ENCODE measurements at places on chromosomes 4 and X. TPM values are rescaled to one million over a fixed set of nuclear protein-coding genes. Genes with fewer than 3 reads are reported as not detected.

Gene FGB
- polyA plus RNA-seq, result not detected

Gene BMP3
- polyA plus RNA-seq, result not detected

Gene UGT2A1
- not detected for polyA plus RNA-seq

Gene PRICKLE3
- 1.3 TPM for polyA plus RNA-seq

Gene SEC31A
- 101 TPM for polyA plus RNA-seq

Gene BST1
- 0.35 TPM for polyA plus RNA-seq

Gene XAGE1B
- not detected for polyA plus RNA-seq

Gene HTN1
- not detected for polyA plus RNA-seq

Gene FATE1
- polyA plus RNA-seq, result not detected

Gene F8
- 2.7 TPM for polyA plus RNA-seq

Gene TMEM31
- polyA plus RNA-seq, result not detected

Gene KLHL4
- polyA plus RNA-seq, result not detected

Gene PHEX
- polyA plus RNA-seq, result not detected

Gene FAM149A
- not detected for polyA plus RNA-seq

Gene DMRTC1B
- polyA plus RNA-seq, result 2.7 TPM

Gene PNMA5
- polyA plus RNA-seq, result not detected

Gene RTL9
- not detected for polyA plus RNA-seq

Gene UGT2B15
- polyA plus RNA-seq, result not detected

Gene DCLK2
- 0.20 TPM for polyA plus RNA-seq

Gene NAA11
- not detected for polyA plus RNA-seq

Gene GPR82
- 0.19 TPM for polyA plus RNA-seq

Gene JAKMIP1
- 0.68 TPM for polyA plus RNA-seq

Gene OTC
- polyA plus RNA-seq, result not detected

Gene TNMD
- not detected for polyA plus RNA-seq

Gene TDO2
- not detected for polyA plus RNA-seq

Gene NEIL3
- not detected for polyA plus RNA-seq

Gene TKTL2
- polyA plus RNA-seq, result not detected

Gene GABRE
- not detected for polyA plus RNA-seq

Gene OPHN1
- polyA plus RNA-seq, result not detected

Gene WDR45
- polyA plus RNA-seq, result 42.4 TPM

Gene IL1RAPL2
- polyA plus RNA-seq, result not detected

Gene NLGN4X
- not detected for polyA plus RNA-seq

Gene TMPRSS11D
- not detected for polyA plus RNA-seq

Gene SRPX2
- polyA plus RNA-seq, result not detected

Gene SPANXB1
- polyA plus RNA-seq, result not detected

Gene CENPVL3
- not detected for polyA plus RNA-seq

Gene PLP1
- not detected for polyA plus RNA-seq

Gene CFAP299
- polyA plus RNA-seq, result not detected

Gene SMIM31
- polyA plus RNA-seq, result not detected
